ENCODE measurements at places on chromosomes 12 and 14.

GRCh38 chr12:75833268-75833667 lies 198.3 kb downstream of the PHLDA1 start:
- DNase-seq, result no peak

GRCh38 chr14:68639000-68639757 lies 153.7 kb downstream of the ZFP36L1 start:
- no peak for DNase-seq

GRCh38 chr12:55693323-55694187 lies 14.1 kb downstream of the ITGA7 start:
- DNase-seq, result no peak

DNA sequence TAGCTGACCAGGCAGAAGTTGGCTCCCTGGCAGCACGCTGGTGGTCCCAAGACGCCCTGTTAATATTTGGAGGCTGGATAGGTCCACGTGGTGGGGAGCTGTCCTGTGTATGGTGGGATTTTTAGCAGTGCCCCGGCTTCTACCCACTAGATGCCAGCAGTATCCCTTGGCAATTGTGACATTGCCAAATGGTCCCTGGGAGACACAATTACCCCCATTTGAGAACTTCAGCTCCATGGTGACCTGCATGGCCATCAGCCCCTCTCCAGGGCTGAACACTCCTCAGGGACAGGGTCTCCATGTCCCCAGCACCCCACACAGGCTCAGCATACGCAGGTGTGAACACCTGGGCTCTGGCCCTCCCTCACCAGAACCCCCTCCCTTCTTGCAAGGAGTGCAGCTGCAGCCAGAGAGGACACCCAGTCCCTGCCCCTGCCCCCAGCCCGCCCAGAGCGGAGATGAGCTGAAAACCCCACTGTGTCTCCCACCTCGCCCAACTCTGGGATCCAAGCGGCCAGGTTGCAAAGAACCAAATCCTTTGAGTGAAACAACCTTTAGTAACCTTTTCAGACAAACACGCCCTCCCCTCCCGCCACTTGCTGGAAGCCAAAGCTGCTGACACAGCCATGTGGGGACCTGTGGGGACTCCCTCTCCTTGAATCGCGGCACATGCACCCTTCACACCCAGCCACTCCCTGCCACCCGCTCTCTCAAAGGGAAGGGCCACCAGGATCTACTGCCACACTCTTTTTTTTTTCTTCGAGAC lies 120.4 kb downstream of the CALM1 start:
- no peak for DNase-seq

DNA sequence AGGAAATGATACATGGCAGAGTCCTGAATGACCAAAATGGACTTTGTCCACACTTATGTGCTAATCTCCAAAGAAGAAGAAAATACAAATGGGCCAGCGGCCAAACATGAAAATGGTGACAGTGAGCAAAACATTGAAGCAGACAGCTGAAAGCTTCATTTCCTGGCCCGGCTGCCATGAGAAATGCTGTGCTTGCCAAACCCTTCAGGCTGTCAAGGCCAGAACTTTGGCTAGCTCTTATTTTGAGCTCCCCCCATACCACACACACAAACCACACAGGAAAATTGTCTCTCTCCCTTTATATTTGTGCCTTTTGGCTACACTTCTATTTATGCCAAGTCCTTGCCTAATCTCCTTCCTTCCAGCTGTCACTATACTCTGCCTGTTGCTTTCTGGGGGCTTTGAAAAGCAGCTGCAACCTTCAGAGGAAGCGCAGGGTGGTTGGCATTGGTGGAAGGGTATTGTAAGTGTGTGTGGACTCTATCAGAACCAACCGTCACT lies 323.8 kb downstream of the RAD51B start:
- DNase-seq, result no peak

DNA sequence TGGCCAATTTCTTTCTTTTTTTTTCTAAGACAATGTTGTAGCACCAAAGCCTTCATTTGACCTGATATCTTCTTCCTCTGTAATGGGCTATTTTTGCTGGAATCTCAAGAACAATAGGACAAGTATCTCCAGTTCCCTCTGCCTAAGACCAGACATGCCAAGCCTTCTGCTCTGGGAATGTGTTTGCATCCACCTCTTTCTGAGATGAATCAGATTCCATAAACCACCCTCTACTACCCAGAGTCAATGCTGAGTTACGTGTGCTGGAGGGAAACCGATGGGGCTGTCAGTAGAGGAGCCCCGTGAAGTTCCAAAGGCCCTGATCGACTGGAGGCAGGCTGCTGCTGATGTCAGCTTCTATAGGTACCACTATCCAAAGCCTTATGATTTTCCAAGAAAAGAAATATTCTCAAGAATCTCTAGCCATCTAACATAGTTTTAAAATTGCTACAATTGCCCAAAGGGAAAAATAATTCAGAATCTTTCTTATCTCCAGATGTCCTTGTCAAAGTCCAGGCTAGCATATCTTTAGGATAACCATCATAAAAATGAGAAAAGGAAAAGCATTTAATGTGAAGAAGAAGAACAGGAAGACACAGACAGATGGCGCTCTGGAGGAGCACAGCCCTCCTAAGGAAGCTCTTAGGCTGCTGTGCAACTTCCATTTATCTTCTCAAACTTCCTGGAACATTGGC lies 101.9 kb downstream of the SLC8A3 start:
- DNase-seq, result no peak

DNA sequence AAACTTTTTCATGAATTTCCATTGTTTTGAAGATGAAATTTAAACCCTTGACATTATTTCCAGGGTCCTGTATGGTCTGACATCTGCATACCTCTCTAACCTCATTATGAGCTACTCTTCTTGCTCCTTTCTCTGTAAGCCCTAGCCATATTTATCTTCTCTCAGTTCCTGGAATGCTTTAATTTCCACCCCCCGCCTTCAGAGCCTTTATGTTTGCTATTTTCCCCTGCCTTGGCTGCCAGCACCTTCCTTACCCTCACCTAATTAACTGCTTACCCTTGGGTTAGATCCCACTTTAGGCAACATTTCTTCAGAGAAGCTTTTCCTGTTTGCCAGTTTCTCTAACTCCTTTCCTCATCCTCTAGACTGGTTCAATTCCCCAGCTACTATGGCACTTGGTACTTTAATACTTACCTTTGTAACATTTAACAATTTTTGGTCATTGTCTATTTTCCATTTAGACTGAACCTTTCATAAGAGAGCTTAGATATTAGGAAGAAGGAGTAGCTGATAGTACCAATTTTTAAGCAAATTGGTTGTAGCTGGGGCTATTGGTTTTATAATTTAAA lies 6.0 kb downstream of the STYX start:
- no peak for DNase-seq

DNA sequence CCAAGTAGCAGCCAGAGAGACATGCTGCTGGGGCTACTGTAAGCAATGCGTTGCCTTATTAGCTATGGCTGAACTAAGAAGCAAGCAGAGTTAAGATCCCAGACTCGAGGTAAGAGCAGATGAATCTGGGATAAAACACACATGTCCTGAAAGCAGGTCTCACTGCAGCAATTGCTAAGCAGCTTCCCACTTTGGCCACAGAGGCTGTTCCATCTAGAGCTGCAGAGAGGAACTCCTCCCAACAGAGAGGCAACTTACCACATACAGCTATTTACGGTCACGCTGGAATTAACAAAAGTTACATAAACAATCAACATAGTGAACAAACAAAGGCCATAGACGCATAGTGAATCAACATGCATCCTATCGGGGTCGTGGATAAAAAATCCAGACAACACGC lies 90.2 kb downstream of the KSR2 start:
- no peak for DNase-seq

DNA sequence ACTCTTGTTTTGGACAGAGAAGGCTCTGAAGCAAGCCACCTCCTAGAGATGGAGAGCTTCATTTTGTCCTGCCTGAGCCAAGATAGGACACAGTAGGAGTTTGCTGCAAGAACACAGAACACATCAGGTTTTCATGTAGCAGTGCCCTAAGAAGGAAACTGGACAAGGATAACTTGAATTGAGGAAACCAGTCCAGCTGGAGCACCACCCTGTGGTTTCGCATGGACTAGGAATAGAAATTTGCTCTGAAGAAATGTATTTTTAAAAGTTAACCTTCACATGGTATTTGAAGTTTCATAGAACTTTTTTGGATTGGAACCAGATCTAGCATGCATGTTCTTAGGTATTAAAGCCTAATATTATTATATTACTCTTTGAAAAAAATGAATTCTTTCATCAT lies 68.8 kb downstream of the RERG start:
- DNase-seq, result no peak

- DNase-seq, result no peak
Observed at GRCh38 chr14:54567639-54568561, 972 bp downstream of the SAMD4A start.

- no peak for DNase-seq
Observed at GRCh38 chr14:104385111-104385510, 194.5 kb upstream of the C14orf180 start.

- DNase-seq, result no peak
Observed at GRCh38 chr12:130969223-130969622, 15.5 kb downstream of the ADGRD1 start.

DNA sequence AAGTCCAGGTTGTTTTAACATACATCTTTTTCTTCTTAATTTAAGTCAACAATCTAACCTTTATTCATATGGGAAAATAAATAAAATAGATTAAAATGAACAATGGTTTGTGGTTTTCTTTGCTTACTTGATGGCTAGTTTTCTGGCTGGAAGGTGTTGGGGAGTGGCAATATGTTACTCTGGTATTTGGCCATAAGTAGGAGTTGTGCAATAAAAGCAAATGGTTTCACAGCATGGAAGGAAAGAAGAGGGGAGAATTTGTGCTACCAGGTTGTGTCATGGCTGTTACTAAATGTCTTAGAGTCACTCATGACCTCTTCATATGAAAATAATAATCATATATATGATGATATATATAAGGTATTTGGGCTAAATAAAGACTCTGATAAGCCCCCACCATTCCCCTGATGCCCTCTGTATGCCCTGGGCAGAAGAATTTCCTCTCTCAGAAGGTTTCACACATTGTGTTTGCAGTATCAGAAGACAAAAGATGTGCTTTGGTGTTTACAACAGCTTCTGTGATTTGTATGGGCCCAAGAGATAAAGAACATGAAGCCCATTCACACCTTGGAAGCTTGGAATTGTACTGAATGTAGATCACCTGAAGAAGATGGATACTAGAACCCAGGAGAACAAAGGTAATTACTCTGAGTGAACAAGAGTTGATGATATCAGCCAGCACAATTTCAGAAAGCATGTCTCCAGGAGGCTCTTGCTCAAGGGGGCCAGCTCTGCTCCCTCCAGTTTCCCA lies 160.9 kb downstream of the ALG10B start:
- DNase-seq, result no peak

DNA sequence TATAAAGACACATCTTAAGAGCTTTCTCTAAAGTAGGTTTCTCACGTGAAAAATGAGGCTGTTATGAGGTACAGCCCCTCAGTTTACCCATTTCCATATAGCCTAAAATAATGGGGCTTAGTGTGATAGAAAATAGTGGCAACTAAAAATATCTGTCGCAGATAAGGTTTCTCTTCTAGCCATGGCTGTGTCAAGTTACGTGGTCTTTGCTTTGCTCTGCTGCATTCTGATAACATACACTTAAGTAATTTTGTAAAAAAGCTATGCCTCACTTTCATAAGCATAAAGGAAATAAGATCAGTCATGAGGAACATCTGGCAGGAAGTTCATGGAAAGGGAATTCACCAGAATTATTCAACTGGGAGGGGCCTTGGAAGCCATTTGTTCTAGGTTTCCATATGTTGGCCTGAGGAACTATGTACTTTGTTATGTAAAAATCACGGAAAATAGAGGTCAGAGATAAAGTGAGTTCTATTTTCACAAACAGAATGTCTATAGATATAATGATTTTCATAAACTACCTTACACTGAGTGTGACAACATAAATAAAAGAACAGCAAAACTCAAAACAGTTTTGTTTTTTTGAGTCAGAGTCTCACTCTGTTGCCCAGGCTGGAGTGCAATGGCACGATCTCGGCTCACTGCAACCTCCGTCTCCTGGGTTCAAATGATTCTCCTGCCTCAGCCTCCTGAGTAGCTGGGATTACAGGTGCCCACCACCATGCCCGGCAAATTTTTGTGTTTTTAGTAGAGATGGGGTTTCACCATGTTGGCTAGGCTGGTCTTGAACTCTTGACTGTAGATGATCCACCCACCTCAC lies 195.6 kb upstream of the KRR1 start:
- DNase-seq, result no peak

DNA sequence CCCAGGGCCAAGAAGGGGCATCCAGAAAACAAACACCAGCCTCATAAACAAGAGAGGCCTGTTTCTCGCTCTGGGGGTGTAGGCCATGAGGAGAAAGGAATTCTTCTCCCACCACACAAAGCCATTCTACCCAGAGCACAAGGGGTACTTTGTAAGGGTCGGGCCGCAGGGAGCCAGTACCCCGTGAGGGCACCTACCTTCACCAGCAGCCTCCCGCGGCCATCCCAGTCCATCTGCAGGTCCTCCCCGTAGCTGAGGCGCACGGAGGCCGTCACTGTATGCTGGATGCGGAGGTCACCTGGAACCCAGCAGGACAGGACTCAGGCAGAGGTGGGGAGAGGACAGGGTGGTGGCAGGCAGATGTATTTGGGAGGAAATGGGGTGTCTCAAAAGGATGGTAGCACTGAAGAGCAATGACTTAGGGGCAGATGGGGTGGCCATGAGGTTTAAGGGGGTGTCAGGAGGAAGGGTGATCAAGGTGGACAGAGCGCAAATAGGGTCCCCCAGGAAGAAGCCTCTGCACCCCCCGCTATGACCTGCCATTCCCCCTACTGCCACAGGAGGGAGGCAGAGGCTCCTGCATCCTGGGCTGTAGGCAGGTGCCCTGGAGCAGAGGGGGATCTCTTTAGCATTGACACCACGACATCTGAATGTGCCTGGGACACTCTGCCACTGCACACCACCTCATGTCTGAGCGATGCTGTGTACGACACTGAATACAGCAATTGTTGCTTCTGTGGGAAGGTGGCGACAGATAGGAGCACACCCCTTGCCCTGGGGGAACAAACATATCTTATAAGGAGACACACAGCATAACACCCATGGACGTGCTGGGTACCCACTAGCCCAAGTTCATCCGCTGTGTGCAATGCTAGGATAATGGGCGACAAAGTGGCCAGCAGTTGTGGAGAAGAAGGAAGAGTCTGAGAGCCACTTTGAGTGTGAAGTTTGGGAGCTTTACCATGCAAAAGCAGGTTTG lies 61.4 kb downstream of the VWF start:
- DNase-seq, result no peak

- DNase-seq, result no peak
Observed at GRCh38 chr14:79960288-79960687, 251.0 kb downstream of the DIO2 start.

DNA sequence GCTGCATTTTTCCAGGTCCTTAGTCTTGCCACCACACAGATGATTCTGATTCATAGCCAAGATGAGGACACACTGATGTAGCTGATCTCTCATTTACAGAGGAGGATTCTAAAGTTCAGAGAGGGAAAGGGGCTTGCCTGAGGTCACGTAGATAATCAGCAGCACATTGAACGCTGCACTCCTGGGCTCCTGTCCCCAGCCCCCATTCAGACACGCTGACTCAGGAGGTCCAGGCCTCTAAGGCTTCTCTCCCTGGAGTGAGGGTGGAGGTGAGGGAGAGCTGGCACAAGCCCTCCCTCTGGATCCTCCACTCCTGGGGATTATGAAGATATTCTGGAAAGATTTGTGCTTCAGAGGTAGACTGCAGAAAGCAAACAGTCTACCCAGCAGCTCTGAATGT lies 10.3 kb downstream of the NFATC4 start:
- DNase-seq, result no peak

Measured in stimulated activated CD4-positive, alpha-beta T cell treated with anti-CD3 and anti-CD28 coated beads, Interleukin-1b, Interleukin-23, amount 100 ng/mL, for 1 hour (primary cell).